Activated CD4-positive, alpha-beta T cell treated with anti-CD3 and anti-CD28 coated beads for 1 hour (primary cell): ENCODE measurements at places on chromosomes 16 and 17.

GRCh38 chr17:63190821-63191370, 224.9 kb downstream of the TANC2 start:
- no peak for DNase-seq

- DNase-seq, result no peak
These were observed 366.3 kb downstream of the WWOX start for GRCh38 chr16:78465730-78466129.

- DNase-seq, result no peak
These were observed 1.3 kb downstream of the HOXB9 start for GRCh38 chr17:48624544-48625494.

DNA sequence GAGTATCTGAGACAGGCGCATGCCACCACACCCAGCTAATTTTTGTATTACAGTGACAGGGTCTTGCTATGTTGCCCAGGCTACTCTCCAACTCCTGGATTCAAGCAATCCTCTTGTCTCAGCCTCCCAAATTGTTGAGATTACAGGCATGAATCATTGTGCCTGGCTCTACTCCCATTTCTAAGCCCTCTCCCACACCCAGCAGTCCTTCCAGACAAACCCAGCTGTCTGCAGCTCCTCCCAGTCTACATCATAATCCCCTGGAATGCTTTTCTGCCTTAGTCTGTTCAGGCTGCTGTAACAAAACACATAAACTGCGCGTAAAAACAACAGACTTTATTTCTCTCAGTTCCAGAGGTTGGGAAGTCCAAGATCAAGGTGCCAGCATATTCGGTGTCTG, 144.5 kb downstream of the GRIN2A start:
- no peak for DNase-seq

DNA sequence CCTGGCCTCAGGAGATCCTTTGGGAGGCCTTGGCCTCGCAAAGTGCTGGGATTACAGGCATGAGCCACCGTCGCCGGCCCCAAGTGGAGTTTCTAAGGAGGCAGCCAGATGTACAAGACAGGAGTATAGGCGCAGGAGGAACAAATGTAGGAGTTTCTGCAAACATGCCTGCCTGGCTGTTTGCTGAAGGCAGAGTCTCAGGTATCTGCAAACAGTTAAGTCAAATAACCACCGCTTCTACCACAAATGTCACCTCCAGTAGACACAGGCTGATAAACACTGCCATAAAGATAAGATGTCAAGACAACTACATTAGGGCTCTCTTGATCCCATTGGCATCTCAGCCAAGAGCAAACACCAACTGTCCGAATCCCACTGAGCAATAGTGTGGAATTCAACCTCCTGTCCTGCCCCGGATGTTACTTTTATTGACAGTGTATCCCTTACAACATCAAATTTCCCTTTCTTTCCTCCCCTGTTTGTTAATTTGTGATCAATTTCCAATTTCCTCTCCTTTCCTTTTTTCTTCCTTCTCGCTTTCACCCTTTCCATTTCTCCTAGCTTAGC, 5.6 kb upstream of the COG1 start:
- no peak for DNase-seq

DNA sequence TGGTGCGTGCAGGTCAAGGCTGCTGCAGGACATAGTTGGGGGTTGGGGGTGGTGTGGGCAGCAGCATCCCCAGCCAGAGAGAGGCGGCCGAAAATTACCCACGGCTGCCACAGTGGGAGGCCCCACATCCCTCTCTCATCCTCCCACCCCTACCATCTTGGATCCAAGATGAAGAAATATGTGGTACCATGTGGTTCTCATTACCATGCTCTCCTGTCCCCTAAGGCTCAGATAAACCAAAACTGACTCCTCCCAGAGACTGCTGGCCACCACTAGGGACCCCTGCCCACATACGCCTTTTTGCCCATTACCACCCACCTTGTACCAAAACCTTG, 120.4 kb downstream of the HIC1 start:
- no peak for DNase-seq

DNA sequence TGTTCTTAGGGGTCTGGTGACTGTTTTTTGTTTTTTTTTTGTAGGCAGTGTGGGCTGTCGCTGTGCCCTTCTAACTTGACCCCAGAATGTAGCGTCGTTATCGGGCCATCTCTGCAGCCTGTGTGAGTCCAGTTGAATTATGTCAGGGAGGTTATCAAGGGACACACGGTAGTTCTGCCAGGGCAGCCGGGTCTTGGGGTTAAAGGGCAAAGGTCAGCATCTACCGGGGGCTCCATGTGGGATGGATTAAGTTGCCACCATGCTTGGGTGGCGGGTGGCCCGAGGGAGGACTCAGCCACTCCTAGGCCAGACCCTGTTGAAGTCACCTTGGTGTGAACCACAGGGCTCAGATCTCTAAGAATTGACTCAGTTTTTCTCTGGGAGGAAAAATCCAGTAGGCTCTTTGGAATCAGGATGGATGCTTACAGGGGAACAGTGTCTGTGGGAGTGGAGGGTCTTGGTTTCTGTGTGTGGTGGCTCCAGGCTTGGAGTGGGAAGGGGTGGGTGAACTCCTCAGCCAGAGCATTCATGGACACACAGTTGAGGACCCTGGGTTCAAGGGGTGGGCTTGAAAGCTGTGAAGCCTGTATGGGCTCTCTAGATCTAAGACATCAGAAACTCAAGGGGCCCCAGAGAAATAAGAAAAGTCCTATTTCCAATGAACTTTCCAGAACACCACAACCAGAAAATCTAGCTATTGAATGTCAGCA, 191.7 kb downstream of the IRF8 start:
- DNase-seq, result no peak

- DNase-seq, result peak; percentile 40
These were observed 348.7 kb upstream of the TNRC6C start for GRCh38 chr17:77609553-77610517.

DNA sequence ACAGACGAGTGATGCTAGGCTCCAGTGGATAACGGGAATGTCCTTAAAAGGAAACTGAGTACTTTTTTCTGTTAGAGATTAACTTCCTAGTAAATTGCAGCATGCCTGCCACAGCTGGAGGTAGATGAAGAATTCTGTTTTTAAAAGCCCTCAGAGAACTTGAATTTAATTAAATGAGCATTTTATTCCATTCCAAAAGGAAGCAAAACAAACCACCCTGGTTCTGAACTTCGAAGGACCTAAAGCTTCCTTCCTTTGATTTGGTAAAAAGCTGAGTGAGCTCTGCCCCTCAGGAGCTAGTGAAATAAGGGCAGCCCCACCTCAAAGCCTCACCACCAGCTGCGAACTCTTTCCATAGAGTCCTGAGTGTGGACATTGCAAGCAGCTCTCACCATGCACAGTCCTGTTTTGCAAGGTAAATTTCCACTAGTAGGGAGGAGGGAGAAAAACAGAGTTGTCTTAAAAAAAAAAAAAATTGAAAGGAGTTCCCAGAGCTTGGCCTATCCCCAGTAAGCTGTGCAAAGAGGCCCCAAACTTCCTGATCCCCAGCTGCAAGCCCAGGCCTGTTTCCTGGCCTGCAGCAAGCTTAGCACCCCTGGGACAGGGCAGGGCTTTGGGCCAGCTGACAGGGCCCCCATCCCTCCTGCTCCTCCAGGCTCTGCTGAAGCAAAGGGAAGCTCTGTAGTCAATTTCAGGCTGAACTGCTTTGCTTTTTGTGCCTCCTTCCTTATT, 11.2 kb downstream of the CHD9NB start:
- DNase-seq, result no peak

GRCh38 chr17:13734880-13735279, 133.2 kb upstream of the HS3ST3A1 start:
- no peak for DNase-seq

- no peak for DNase-seq
These were observed 13.2 kb downstream of the KCNJ12 start for GRCh38 chr17:21389394-21389793.

DNA sequence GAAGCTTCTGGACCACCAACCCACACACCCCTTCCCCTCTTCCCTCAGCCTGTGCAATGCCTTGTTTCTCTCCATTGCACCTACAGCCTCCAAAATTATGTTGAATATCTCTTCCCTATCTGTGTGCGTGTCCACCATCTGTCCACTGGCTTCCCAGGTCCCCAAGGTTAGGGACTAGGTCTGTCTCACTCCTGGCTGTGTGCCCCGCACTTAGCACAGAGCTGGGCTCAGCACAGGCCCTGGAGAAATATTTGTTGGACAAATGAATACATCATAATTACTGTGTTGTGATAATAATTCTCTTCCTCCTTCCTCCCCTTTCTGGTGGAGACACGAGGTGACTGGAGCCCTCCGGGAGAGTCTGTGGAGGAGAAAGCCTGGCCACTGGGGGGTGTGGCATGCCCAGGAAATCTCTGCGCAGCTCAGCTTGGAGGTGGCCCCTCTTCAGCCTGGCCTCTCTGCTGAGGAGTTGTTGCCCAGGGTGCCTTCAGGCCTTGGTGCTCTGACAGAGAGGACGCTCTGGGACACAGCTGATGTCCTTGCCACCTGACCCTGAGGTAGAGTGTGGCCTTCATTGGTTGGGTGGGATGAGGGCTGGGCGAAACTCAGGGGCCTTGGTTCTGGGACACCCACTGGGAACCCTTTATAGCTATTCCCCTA, 3.3 kb upstream of the BRD7 start:
- DNase-seq, result no peak

- DNase-seq, result no peak
These were observed 363.7 kb downstream of the SNX29 start for GRCh38 chr16:12340151-12340733.

- DNase-seq, result no peak
These were observed 19.7 kb upstream of the LRRC37A3 start for GRCh38 chr17:64938925-64939474.

GRCh38 chr17:57999496-58000017, 7.5 kb downstream of the SRSF1 start:
- DNase-seq, result no peak

GRCh38 chr16:14489460-14489859, 140.6 kb downstream of the PARN start:
- DNase-seq, result no peak

DNA sequence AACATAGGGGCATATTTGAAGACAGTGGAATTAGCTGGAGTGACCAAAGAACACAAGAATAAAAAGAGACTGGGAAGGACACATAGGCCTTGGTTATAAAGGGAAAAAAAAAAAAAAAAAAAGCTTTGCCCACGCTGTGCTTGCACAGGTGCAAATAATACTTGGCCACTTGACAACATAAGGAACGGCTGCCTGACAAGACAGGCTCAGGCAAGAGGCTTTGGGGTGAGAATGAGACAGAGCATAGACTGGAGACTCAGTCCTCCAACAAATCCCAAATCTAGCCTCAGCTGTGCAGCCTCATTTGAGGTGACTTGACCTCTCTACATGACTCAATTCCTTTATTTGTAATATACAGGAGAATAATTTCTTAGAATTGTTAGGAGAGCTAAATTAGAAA, 332.8 kb upstream of the DYNLRB2 start:
- DNase-seq, result no peak

DNA sequence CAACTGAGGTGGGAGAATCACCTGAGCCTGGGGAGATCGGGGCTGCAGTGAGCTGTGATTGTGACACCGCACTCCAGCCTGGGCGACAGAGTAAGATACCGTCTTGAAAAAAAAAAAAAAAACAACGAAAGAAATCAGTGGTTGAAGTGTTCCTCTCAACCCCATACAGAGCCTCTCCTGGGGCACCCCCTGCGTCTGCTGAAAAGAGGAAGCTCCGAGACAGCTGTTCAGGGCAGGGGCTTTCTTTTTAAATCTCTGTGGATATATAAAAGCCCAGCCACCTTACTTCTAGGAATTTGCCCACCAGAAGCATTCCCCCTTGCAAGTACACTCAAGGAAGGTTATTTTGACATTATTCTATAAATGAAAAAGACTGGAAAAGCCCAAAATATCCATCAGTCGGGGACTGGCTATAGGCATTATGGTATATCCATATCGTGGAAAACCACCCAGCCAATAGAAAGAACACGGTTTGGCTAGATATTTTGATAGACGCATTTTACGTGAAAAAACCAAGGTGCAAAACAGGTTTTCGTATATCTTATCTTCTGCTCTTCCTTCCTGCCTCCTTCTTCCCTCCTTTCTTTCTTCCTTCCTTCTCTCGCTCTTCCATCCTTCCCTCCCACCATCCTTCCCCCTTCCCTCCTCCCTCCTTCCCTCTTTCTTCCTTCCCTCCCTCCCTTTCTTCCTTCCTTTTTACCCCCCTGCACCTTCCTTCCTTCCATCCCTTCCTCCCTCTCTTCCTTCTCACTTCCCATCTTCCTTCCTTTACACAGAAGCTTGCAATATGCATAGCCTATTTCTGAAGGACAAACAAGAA, 9.2 kb upstream of the CCL22 start:
- DNase-seq, result no peak

GRCh38 chr17:41464682-41465081, 2.5 kb downstream of the KRT32 start:
- no peak for DNase-seq

DNA sequence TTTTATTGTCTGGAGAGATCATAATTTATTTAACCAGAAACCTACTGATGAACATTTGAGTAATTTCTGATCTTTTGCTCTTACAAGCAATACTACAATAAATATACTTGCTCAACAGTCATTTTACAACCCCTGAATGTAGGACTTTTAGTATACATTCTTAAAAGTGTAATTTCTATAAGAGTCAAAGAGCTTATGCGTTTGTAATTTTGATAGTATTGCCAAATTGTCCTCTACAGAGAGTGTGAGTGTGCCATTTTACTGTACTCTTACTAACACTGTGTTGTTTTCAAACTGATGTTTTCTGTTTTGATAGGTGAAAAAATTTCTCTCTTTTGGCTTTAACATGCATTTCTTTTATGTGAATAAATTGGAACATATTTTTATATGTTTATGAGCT, 139.1 kb downstream of the FTO start:
- DNase-seq, result no peak

GRCh38 chr16:77299395-77299794, 100.2 kb downstream of the SYCE1L start:
- DNase-seq, result no peak

DNA sequence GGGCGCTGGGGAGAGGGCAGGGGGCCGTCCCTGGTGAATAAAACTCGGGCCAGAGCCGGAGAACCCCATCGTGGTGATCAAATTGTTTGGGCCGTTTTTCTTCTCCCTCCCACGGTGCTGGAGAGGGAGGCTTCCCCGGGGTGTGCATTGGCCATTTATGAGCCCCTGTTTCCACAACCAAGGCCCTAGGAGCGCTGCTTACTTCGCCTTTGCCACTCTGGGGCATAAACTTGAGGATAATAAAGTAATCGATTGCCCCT, 544 bp downstream of the CCP110 start:
- no peak for DNase-seq

DNA sequence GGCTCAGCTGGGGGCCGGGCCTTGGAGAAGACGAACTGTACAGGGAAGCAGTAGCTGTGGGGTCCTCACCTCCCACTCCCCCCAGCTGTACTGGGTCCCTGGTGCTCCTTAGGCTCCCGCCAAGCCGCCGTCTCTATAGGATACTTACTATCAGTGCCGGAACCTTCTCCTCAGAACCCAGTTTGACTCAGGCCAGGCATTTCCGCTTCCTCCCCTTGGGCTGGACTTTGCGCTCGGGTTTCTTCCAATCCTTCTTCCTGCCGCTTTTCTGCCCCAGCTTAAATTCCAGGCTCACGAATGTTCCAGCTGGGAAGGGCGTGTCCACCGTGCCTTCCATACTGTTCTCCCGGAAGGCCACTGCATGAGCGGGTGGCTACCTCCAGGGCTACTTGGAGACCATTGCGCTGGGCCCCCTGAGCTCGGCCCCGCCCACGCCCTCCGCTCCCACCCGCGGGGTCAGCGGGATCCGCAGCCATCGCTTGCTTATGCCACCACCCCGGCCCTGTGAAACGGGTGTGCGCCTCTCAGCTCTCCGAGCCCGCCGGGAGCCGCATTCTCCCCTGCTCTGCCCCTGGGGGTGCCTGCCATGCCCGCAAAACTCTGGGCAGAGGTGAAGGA, 1795.9 kb downstream of the TP53TG3F start:
- DNase-seq, result no peak

GRCh38 chr17:36731811-36732210, 130.4 kb downstream of the MRM1 start:
- no peak for DNase-seq

GRCh38 chr16:83652943-83653342, 154.8 kb upstream of the HSBP1 start:
- DNase-seq, result no peak
